ENCODE measurements at places on chromosomes 3 and 15.

GRCh38 chr3:159074756-159075701 lies 273.2 kb downstream of the MFSD1 start:
- DNase-seq: no peak

- DNase-seq: no peak
Measured at GRCh38 chr3:81295906-81296577, 465.4 kb downstream of the GBE1 start.

DNA sequence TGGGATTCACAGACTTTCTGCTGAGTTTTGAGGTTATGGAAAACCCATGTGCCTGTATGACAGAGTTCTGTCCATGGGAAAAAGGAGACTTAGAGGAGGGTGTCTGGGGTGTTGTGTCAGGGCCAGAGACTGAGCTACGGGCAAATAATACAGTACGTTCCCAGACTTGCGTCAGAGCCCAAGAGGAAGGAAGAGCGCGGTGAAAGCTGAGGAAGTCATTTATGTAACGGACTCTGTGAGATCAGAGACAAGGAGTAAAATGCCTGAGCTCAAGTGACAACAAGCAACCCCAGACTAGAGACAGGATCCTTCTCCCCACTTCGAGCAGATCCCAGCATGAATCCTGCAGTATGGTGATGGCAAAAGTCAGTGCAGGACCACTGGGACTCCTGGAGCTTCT lies 368.6 kb upstream of the MCTP2 start:
- DNase-seq: no peak

- DNase-seq: no peak
Measured at GRCh38 chr3:171055336-171056178, 29.0 kb upstream of the SLC2A2 start.

GRCh38 chr3:154229217-154229590 lies 95.1 kb downstream of the DHX36 start:
- DNase-seq: no peak

DNA sequence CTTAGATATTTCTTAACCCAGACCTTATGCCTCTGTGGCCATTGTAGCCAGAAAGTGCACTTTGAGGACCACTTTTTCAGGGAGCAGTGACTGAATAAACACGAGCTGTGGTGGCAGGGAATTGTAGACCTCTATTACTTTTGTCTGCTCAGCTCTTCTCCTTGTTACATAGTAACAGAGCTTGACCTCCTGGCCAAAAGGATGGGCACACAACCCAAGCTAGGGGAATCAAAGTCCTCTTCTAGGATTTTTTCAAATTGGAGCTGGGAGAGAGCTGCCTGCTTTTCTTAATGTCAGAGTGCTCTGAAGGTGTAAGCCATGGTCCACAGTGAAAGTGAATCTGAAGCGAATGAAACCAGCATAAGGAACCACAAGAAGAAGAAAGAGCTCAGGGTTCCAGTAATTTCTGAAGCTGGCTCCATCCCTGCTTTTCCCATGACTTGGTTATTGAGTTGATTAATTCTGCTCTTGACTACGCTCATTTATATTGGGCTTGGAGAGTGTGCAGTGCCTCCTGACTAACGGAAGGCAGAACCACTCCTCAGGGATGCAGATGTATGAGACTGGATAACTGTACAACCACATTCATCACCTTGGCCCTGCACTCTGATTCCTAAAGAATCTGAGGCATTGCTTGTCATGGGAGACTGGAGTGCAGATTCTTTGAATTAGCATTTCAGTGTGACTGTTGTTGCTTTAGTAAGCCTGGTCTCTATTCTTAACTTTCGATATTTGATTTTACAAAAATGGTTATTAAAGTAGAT lies 60.9 kb downstream of the TLNRD1 start:
- DNase-seq: no peak

DNA sequence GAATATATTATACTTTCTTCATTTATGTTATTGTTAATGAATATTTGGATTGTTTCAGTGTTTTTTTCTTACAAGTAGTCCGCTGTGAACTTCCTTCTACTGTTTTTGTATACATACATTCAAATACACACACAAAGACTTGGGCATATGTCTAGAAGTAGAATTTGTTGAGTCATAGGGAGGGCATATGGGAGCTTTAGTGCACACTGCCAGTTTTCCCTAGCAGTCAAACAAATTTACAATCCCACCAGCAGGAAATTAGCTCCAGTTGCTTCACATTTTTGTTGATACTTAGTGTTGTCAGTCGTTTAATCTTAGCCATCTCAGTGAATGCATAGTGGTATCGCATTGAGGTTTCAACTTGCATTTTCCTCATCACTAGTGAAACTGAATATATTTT lies 492.3 kb downstream of the DIPK2A start:
- no peak for DNase-seq

- DNase-seq: no peak
Measured at GRCh38 chr15:63075015-63075983, 32.8 kb downstream of the TPM1 start.

DNA sequence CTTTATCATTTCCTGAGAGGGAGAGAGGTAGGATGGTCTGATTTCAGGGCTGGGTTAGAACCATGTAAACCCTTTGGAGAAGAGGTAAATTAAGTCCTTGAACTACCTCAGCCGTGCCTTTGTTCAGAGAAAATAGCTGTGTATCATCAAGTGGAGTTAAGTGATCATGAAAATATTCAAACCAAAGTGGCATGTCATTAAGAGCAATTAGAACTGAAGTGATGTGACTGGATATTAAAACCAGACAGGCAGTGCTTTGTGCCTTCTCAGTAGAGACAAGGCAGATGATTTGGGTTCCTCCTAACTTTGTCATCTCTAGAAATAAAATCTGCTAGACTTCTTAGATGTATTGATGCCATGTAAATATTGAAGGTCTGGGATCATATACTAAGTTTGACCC lies 171.5 kb downstream of the IL5RA start:
- DNase-seq: no peak

DNA sequence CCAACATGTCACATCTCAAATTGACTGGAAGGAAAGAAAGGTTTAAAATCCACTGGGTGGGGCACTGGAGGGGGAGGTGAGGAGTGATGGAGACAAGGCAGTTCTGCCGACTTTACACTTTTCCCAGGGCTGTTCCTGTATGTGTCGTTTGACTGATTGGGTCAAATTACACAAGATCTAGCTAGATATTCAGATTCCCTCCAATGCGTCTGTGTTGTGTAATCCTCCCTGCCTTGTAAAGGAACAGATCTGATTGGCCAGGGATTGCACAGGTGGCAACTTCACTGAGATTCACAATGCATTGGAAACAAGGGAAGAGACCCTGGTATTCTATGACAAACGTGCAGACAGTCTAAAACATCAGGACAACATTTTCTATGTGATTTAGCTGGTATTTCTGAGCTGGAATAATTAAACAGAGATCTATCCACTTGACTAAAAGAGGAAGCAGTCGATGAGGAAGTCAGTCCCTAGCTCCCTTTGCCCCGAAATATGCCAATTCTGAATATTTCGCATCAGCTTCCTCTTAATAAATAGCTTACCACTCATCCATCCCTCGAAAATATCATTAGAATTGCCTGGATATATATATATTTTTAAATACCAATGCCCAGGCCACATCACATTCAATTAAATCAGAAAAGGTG lies 312.9 kb downstream of the RORA start:
- DNase-seq: no peak

DNA sequence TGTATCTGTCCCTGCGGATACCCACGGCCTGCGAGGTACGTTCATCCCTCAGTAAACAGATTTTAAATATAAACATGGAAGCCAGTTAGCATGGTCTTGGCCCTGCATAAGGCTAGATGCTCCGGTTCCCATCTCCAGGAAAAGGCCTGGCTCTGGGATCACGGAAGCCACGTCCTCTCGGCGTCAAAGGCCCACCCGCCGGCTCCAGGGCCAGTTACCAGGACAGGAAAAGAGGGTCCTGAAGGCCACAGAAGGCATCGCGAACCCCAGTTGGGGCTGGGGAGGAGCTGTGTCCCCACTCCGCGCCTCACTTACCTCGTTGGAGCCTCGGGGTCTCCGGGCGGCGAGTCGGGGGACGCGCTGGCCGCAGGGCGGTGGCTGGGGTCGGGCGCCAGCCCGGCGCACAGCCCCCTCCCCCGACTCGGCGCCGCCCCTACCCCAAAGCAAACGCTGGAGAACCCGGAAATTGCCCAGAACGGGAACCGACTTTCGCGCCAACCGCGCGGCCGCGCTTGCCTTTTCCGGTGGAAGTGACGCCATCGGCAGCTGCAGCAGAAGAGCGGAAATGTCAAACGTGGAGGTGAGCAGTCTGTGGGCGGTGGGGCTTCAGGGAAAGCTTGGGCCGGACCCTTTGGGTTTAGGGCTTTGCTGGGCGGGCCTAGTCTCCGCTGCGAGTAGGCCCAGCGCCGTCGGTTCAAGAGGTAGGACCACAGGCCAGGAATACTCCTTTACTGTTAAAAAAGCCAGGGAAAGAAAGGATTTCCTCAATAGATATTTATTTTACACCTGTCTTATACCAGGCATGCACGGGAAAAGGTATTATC lies at the start of gene TOPBP1:
TSS of gene TOPBP1 (minus strand) at position 488 of the 824 bp plus-strand sequence. CDS start 814 bp downstream, outside the sequence.
- peak; percentile 92 for DNase-seq

- DNase-seq: no peak
Measured at GRCh38 chr15:75095594-75095993, 72.2 kb downstream of the PPCDC start.

GRCh38 chr3:183538486-183538885 lies 17.0 kb downstream of the KLHL6 start:
- no peak for DNase-seq

DNA sequence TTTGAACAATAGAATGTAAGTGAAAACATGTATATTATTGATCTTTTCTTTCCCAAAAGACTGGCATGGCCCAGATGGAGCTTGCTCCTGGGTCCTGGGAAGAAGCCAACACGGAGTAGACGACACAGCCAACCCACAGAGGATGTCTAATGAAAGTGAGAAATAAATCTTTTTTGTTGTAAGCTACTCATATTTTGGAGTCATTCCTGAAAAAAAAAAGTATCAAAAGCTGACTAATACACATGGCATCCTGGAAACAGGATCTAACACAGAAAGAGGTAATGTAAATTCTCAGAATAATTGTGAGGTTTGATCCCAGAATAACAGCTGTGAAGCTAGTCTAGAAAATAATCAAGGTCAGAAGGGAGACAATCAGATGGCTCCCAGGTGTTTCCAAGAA lies 12.6 kb upstream of the FRMD5 start:
- no peak for DNase-seq

DNA sequence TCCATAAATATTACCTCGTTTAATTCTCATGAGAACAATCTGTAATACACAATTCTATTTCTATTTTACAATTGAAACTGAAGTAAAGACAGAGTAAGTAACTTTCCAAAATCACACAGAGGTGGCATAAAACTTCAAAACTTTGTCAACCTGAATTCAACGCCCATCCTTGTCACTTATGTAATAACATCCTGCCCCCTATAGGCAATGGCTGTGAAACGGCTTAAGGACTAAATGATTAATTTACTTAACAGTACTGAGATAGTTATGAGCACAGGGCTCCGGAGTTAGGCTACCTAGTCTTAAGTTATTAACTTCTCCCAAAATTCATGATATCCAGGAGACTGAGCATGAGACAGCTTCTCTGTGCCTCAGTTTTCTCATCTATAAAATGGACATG lies 293.1 kb upstream of the CHRM5 start:
- no peak for DNase-seq

DNA sequence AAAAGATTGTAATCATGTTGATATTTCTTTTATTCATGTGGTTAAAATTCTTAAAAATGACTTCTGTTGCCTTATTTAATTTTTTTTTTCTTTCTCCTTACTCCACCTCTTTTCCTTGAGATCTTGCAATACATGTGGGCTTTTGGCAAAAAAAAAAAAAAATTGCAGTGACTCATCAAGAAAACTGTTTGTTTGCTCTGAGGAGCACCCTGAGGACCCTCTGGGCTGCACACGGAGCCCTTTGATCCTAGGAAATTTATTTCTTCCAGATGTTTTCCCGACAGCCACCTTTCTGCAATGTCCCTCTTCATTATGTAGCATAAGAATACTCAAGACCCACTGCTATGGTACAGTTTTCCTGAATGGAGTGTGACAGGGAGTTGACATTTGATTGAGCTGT lies 371.7 kb downstream of the ZBTB20 start:
- no peak for DNase-seq

- no peak for DNase-seq
Measured at GRCh38 chr15:49769225-49769624, 148.4 kb downstream of the DTWD1 start.

- DNase-seq: peak; percentile 86
Measured at GRCh38 chr3:131386429-131387165, 5.0 kb downstream of the NUDT16 start.

DNA sequence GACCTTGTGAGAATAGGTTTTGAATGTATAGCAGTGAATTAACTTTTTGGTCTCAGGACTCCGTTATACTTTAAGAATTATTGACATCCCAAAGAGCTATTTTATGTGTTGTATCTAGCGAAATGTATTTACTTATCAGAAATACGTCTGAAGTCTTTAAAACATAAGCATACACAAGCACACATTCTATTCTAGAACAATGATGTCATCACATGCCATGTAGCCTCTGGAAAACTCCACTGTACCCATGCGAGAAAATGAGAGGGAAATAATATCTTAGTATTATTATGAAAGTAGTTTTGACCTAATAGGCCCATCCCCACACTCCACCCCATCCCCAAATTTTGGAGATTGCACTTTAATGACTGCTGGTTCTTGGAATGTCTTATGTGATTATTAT lies 1.5 kb downstream of the POLR2M start:
- DNase-seq: no peak

DNA sequence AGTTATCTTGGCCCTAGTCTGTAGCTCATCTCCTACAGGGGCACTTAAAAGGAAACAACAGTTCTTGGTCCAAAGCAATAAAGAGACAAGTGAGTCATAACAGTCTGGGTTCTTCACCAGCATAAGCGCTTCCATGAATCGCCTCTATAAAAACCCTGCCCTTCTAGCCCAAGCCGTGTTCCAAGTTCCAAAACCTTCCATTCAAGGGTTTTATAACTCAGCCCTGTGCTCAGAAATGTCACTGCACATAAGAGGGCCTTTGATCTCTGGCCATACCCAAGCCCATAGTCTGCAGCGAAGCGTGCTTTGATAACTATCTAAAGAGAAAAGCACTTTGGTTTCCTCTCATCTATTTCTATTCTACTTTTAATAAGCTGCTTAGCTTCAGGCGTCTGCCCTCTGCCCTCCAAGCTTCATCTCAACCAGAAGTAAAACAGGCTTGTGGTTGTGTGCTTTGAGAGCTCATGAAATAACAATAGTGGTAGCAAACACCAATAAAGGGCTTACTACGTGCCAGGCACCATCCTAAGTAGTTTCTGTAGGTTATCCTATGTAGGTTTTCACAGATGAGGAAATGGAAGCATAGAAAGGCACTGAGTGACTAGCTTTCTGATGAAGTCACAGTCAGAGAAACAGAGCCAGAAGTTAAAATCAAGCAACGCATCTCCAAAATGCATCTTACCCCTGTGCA lies 64.0 kb upstream of the AKAP13 start:
- DNase-seq: peak; percentile 62

All from colonic mucosa (tissue), 4 donors.